CD14-positive monocyte (primary cell): ENCODE measurements at places on chromosomes 4 and X. TPM values are rescaled to one million over a fixed set of nuclear protein-coding genes. Genes with fewer than 3 reads are reported as not detected.

PAGE5 gene
- not detected in 2 replicates for polyA plus RNA-seq

DNA sequence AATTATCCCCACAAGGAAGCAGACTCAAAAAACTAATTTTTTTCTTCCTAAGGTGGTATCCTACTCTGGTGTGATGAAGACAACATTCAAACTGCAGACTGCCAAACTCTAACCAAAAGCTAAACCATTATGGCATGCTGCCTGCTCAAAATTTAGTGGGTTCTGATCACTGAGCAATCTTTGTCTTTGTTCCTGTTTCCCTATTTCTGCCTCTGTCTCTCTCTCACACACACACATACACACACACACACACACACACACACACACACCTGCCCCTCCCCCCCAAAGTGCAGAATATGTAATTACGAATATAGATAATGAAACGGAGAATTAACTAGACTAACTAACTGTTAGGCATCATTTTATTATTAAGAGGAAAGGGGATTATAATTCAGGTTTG lies 1278.6 kb downstream of the PCDH7 start:
- DNase-seq: no peak

DNA sequence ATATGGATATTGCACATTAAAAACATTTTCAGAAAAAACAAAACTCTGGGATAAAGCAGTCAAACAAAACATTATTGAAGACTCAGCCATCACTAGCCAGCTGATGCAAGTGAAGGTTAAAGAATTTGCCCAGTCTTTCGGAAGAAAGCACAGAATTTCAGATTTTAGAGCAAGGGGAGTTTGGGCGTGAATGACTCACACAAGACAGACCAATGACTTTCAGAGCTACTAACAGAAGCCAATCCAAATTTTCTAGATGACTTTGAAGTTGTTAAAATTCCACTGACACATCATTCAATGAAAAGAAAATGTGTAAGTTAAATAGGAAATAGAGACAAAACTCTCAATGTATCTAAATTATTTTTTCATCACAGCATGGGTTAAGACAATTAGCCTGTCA lies 4.0 kb downstream of the MRFAP1L1 start:
- DNase-seq: no peak

GRCh38 chrX:150766351-150767044 lies 73.3 kb downstream of the MTMR1 start:
- DNase-seq: no peak

GRCh38 chrX:50913520-50913919 lies 3.0 kb downstream of the BMP15 start:
- no peak for DNase-seq

DNA sequence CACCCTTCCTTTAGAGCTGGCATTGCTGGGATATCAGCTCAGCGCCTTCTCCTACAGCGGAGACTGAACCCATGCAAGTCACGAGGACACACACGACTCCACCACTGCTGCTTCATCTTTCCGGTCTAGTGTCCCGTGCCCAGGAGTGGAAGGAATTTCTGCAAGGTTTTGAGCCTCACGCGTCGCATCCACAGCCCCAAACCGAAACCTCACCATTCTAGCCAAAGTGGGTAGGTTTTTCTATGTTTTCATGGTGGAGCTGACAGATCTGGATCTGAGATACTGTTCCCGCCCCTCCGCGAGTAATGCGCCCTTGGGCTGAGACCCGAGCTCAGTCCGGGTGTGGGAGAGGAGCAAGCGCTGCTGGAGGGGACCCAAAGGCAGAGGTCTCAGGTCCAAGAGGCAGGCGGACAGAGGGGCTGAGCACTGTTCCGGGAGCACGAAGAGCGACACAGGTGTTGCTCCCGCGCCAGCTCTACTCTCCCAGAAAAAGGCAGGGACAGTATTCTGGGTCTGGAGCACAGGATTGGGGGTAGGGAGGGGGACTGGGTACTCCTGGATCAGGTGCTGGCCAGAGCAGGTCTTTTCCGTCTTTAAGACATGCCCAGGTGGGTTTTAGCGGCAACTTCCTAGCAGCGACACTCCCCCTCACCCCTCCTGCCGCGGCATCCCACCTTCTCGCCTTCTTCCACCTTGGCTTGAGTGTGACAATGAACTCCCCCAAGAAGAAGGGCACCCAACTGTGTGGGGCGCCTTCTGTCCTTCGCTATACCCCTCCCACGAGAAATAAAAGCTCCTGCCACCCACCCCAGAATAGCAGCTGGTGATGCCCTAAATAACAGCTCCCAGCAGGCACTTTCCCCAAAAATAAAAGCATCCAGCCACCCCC lies 1.8 kb downstream of the EPHA5 start:
- DNase-seq: no peak

DNA sequence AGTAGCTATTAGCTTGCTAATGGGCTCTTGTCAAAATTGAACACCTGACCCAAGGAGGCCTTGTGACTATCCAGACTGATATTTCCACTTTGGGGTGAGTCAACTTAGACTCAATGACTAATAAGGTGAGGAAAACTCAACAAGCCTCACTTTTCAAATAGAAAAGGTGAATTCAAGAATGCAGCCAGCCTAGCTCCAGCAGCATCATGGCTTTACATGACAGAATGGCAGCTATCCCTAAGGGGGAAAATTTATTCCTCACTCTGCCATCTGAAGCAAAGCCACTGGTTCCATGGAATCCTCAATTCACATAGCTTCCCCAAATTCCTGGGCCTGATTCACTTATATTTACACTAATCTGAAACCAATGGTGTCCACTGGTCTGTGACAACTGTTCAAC lies 29.1 kb upstream of the RAB9B start:
- no peak for DNase-seq
